ENCODE measurements at places on chromosomes 2 and 18.

DNA sequence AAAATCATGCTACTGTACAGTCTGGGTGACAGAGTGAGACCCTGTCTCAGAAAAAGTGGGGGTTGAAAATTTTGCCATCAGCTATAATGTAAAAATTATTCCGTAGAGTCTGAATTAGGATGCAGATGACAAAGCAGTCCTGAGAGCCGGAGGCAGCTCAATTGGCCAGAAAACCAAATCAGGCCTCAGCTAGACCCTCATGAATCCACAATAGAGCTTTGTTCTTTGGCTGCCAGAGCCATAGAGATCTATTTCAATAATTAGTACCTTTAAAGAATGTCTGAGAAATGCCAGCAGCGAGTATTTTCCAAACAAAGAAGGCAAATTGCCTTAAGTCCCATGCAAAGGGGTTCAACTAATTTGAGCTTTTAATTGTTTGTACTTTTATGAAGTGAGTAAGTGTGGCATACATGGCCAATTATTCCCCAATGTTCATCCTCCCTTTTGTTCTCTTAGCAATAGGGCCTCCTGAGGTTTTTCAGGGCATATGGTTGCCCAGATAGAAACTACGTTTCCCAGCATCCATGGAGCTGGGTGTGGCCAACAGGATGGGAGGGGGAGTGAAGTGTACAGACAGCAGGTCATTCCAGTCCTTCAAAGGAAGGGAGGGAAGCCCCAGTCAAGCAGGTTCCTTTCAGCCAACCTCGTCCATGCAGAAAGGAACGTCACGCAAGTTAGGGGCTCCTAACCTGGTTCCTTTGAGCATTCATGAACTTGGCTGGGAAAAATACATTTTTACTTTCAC lies 211.3 kb upstream of the APCDD1 start:
- no peak for DNase-seq

DNA sequence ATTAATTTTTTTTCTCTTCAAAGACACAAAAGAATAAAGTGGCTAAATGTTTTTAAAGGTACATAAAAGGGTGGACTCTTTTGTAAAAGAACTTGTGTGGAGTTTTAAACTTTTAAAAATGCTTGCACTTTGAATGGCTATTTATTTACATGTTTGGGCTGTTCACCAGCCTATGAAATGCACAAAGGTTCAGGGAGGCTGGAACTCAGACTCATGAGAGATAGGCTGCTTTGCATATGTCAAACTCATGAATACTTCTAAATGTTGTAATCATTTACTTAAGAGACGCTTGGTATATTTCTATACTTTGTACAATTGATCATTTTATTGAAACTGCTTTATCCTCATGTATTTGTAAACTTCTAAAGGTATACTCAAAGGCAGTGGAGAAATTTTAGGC lies 79.9 kb downstream of the ZEB2 start:
- DNase-seq: no peak

DNA sequence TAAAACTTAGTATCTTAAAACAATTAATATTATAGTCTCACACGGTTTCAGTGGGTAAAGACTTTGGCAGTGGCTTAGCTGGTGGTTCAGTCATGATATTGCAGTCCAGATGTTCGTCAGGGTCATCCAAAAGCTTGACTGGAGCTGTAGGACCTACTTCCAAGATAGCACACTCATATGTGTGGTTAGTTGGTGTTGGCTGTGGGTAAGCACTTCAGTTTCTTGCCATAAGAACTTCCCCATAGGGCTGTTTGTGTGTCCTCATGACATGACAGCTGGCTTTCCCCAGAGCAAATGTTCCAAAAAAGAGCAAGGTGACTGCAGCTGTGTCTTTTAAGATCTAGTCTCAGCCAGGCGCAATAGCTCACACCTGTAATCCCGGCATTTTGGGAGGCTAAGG lies 48.5 kb upstream of the EPC2 start:
- no peak for DNase-seq

DNA sequence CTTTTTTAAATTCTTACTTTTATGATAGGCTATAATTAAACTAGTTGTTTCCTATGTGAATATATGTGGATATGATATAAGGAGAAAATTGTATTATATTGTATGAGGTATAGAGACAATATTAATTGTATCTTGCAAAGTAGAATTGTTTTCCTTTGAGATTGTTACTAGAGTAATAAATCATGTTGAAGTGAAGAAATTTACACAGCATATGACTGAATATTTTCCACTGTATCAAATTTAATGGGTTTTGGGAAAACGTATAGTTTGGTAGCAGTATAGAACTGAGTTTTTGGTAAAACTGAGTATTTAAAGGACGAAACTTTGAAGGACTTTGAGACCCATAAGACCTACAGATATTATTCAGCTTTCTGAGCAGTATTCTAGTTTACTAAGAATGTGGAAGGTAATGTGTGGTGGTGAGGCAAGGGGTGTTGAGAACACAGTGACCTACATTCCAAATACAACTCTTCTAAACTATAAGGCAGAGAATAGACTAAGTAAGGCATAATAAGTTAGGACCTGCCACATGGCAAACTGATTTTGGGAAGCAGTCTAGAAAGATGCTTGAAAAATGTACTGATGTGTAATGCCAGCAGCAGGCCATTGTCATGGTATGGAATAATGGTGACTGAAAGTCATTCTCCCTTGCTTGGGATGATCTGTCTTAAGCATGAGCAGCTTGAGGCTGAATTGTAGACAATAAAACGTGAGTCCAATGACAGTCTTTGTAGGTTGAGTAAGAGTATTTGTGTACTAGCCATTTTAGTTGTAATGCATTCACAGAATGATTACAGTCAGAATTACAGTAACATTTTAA lies 29.6 kb downstream of the PKP4 start:
- DNase-seq: no peak

- no peak for DNase-seq
These were observed 639.7 kb downstream of the STK39 start for GRCh38 chr2:167607731-167608130.

DNA sequence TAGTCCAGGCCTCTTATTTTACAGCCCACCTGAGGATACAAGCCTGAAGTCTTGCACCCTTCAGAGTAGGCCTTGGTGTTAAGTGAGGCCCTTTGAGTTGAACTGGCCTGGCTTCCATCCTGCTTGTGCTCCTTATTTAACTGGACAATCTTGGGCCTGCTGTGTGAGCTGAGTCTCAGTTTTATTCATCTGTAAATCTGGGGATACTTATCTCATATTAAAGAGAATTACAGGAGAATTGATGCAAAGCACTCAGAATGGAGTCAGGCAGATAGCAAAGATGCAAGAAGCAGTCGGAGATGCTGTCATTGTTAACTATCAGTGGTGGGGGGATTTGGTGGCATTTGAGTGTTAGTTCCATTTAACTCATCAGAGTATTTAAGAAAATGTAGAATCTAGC lies 36.8 kb downstream of the MFSD6 start:
- DNase-seq: no peak

DNA sequence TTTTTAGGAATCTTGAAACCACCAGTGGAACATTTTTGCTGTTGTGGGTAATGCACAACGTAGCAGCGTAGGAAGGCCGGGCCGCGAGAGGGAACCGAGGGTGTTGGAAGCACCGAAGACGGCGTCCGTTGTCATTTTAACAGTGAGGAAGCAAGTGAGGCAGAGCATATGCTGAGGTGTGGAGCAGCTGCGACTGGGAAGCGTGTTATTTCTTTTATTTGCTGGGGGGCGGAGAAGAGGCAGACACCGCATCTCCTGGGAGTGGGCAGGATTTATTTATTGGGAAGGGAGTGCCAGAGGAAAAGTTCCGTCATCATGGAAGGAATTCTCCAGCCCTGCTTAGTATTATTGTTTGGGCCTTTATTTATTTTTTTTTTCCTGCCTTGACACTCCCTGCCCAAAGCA lies 232.8 kb downstream of the KLHL29 start:
- no peak for DNase-seq

DNA sequence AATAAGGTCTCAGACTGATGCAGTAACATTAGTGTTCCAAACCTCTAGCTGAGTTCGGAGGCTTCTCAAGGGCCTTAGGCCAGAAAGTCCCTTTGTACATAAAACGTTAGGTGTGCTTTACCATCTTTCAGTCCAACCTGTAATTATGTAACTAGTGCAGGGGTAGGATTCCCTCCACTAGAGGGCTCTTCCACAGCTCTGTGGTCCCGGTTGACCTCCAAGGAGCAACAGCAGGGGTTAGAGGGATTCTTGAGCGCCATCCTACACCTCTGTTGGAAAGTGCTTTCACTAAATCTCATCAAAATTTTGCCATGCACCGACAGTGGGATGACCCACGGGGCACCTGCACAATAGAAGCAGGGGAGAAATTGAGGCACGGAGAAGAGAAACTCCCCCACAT lies 155.8 kb upstream of the LRP1B start:
- no peak for DNase-seq

DNA sequence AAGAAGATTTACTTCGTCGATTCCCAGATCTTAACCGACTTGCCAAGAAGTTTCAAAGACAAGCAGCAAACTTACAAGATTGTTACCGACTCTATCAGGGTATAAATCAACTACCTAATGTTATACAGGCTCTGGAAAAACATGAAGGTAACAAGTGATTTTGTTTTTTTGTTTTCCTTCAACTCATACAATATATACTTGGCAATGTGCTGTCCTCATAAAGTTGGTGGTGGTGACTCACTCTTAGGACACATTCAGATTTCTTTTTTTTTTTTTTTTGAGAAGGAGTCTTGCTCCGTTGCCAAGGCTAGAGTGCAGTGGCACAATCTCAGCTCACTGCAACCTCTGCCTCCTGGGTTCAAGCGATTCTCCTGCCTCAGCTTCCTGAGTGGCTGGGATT lies 26.8 kb downstream of the MSH2 start:
- DNase-seq: no peak

DNA sequence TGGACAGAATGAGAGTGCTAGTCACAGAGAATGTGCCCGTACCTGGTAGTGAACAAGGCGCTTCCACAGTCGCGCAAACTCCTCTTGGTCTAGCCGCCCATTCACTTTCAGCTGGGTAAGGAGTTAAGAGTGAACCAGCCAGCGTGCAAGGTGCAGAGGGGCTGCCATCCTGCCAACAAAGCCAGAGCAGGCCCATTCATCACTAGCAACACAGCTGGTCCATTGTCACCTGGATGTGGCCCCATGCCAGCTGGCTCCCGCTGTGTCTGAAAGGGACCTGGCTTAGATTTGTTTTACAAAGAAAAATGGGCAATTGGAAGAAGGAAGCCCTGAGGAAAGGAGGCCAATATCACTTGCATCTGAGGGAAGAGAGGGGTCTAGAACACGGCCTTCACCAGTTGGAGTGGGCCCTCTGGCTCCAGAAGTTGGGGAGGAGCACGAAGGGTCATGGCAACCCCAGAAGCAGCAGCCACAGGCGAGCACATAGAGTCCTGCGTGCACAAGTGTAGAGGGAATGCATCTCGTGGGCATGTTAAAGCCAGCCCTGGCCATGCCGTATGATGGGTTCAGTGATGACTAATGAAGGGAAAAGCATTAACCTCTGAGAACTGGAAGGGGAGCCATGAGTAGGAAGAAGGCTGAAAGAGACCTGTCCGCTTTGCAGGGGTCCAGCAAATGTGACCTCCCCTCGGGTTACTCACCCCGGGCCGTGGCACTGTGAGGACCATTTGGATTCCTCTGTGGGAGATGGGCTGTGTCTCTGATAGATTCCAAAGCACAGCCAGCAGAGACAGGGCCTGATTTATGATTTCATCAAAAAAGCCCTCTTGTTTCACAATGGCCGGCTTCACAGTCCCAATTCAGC lies 70.6 kb downstream of the CAPN13 start:
- DNase-seq: no peak

DNA sequence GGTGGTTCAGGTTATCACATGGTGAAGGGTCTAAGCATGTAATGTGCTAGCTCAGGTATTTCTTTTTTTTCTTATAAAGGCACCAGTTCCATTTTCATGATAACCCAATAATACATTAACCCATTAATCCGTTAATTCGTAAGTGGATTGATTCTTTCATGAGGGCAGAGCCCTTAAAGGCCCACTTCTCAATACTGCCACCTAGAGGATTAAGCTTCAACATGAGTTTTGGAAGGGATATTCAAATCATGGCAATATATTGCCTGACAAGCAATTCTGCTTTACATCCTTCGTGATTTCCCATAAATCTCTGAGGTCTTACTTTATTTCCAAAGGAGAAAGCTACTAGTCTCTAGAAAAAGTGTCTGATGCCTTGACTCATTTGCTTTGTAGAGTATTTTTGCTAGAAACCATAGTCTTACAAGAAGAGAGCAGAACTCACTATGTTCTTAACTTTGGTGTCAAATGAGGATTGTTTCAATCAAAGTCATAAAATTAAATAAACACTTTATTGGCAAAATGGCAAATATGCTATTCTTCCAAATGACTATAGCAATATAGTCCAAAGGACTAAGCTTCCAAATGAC lies 271.3 kb downstream of the KCNS3 start:
- no peak for DNase-seq

DNA sequence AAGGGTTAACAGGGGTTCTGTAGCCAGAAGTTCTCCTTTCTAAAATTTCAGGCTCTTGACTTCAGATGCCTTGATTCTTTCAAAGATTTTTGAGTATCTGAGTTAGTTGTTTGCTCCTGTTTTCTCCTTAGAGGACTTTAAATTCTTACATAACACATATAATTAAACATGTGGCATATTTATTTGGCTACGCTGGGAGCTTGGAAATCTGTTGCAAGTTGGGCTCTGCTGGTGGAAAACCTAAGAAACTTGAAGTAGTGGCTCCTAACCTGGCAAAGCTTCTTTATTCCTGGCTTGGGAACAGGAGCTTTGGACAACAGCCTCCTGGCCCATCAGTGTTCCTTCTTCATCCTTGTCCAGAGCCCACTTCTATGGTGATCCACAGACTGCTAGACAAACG lies 72.6 kb downstream of the VIT start:
- DNase-seq: no peak

DNA sequence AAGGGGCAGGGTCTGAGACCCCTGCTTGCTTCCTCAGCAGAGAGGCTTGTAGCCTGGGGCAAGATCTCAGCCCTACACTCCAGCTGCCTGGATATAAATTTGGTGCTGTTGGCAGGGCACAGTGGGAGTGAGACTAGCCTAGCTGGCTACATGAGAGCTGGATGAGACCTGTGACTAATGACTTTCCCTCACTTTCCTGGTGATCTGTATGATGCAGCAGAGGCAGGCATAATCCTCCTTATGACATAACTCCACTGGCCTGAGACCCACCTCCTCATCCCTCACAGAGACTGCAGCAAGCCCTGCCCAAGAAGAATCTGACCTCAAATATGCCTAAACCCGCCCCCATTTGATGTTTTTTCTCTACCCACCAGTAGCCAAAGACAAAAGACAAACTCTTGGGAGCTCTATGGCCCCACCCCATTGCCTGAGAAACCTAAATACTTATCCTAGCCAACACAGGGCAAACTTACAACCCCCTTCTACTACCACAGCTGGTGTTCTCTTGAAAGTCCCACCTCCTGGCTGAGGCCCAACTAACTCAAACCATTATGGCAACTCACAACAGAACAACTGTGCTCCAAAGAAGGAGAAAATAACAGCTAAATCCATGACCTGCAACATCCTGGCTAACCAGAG lies 102.7 kb downstream of the NR4A2 start:
- DNase-seq: no peak

GRCh38 chr2:14944562-14945346 lies 312.2 kb downstream of the LRATD1 start:
- no peak for DNase-seq

- DNase-seq: no peak
These were observed 3.5 kb upstream of the EMILIN1 start for GRCh38 chr2:27074738-27075565.

GRCh38 chr2:35503738-35504199 lies 851.8 kb upstream of the CRIM1 start:
- DNase-seq: no peak
